ENCODE measurements at places on chromosomes 7 and 10.
A peak's percentile ranks its signal among the peaks of the same experiment; 100 is the strongest.

GRCh38 chr7:52992479-52993162 is 42.8 kb upstream of the POM121L12 start:
- DNase-seq = no peak

GRCh38 chr7:132228240-132228639 is 348.0 kb downstream of the PLXNA4 start:
- DNase-seq = no peak

GRCh38 chr10:51894771-51895578 is 195.6 kb upstream of the CSTF2T start:
- no peak for DNase-seq

- peak; percentile 51 for DNase-seq
These were observed 3.7 kb downstream of the ELOVL3 start for GRCh38 chr10:102229810-102230263.

DNA sequence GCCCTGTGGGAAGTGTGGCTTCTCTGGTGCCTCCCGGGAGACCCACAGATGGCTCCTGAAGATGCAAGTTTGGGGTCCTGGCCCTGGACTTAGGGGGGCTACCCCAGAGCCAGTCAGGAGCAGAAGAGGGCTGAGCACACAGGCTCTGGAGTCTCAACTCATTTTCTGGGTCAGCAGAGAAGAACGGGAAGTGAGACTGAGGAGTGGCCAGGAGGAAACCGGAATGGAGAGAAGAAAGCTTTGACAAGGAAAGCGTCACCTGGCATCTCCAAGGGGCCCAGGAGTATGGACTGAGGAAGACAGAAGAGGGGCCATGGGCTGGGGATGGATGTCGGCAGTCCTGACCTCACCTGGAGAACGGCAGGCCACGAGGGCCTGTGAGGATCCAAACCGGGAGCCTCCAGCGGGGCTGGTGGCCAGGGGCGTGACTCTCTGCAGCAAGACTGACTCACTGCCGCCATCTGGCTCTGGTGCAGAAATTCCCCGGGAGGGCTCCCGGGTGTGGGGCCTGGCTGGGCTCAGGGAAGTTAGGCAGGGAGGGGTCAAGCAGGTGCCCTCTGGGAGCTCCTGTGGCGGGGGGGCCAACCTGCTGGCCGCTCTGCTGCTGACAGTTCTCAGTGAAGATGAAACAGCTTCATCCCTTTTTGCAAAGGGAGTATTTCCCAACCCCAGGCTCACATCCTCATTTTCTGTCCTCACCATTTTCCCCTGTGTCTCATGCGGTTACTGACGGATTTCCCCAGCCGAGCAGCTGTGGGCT is 23.6 kb downstream of the DAGLB start:
- no peak for DNase-seq
